Stimulated activated naive CD8-positive, alpha-beta T cell treated with anti-CD3 and anti-CD28 coated beads, Interleukin-15, amount 100 ng/mL, for 72 hours (primary cell): ENCODE measurements at places on chromosomes 3 and 15.

DNA sequence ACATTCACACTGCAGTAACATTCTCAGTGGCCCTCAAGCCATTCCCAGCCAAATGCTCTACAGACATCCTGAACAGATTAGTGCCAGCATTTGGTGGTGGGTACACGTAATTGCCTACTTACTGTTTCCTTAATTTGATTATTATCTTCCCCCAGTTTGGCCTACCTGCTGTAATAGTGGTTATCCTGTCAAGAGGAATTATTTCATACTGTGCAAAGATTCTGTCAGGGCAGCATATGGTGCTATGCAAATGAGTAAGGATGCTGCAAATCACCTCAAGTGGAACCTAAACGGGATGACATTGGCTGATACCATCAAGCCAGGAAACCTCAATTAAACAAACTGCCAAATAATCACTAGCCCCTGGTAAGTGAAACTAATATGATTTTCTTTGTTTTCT lies 88.7 kb downstream of the SEMA6D start:
- no peak for DNase-seq

DNA sequence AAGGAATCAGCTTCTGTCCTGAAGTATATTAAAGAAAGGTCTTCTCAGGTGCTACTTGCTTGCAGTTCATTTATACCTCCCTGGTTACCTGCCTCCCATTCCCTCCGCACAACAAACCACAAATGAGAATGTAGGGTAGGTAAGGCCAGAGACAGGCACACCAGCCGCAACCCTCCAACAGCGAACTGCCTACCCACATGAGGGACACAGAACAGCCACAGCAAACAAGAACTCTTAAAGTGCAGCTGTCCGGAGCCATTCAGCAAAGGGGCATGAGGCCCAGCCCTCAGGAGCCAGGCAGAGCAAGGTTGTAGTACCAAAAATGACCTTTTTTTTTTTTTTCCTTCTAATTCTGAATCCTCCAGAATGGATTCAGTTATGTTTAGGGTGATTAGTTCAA lies 52.4 kb downstream of the SPSB4 start:
- no peak for DNase-seq

DNA sequence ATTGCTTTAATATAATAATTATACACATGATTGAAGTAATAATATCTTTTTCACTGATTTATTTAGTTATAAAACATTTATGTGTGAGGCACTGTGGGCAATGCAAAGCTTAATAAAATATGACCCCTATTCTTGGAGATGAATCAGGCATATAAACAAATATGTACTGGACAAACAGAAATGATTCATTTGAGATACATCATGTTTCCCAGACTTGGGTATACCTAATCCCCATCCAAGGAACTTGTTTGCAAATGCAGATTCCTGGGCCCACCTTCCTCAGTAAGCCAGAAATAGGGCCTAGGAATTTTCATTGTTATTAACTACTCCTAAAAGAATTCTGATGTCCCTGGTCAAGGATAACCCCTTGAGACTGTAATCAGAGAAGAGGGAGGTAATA lies 184.2 kb downstream of the CHL1 start:
- DNase-seq: no peak

GRCh38 chr3:16318176-16318575 lies 53.2 kb downstream of the OXNAD1 start:
- DNase-seq: no peak

- no peak for DNase-seq
Observed at GRCh38 chr3:62872318-62872717, 2.9 kb downstream of the CADPS start.
